NCI-H446 (cell line): ENCODE measurements at places on chromosomes 11 and 22.

DNA sequence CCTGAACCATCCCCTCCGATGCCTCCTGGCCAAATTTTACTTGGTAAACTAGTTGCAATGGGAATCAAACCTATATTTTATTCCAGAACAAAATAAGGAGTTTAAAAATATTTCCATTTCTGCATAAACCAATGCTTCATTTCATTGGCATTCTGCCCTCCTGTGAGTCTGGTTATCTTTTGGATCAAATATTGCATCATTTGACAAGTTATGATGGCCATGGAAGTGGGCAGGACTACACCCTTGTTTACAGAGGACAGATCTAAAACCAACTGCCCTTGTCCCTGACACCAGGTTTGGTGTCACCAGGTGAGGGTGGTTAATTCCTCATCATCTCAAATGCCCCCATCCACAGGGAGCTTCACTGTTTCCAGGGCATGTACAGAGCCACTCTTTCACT lies 28.2 kb upstream of the E2F8 start:
- no peak for DNase-seq

- DNase-seq: peak; percentile 72
Observed at GRCh38 chr11:57294225-57295131, 30.3 kb downstream of the TNKS1BP1 start.

GRCh38 chr11:86718521-86718920 lies 46.1 kb upstream of the ME3 start:
- DNase-seq: no peak

DNA sequence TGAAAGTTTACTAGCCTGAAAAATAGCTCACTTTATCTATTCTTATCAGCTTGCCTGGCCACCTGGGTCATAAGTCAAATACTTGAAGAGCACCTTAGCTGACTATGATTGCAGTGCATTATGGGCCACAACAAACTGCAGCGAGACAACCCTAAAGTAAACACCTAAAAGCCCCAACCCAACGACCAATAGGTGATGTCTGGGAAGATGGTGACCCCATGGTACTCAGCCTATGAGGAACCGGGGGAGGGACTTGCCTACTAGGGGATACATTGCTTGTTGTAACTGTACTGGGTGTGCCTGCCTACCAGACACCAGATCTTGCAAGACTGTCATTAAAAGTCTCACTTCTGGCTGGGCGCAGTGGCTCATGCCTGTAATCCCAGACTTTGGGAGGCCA lies 35.6 kb upstream of the APOBEC3A start:
- no peak for DNase-seq

- DNase-seq: no peak
Observed at GRCh38 chr11:67253872-67254624, 12.2 kb upstream of the GRK2 start.

GRCh38 chr11:35814081-35814695 lies 129.7 kb upstream of the LDLRAD3 start:
- no peak for DNase-seq

GRCh38 chr22:29695129-29695926 lies 24.5 kb upstream of the CABP7 start:
- DNase-seq: peak; percentile 98

- DNase-seq: peak; percentile 70
Observed at GRCh38 chr11:12680246-12680939, 6.2 kb downstream of the TEAD1 start.

DNA sequence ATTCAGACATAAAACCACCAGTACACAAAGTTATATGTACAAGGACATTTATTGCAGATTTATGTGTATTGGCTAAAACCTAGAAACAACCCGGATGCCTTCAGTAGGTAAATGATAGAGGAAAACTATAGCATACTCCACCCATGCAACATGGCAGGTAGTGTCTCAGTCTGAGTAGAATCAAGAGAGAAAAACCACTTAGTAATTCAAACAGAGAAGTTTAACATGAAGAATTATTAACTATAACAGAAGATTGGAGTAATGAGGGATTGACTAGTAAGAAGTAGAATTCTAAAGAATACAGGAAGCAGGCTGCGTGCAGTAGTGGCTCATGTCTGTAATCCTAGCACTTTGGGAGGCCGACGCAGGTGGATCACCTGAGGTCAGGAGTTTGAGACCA lies 16.2 kb upstream of the SPTY2D1 start:
- no peak for DNase-seq

DNA sequence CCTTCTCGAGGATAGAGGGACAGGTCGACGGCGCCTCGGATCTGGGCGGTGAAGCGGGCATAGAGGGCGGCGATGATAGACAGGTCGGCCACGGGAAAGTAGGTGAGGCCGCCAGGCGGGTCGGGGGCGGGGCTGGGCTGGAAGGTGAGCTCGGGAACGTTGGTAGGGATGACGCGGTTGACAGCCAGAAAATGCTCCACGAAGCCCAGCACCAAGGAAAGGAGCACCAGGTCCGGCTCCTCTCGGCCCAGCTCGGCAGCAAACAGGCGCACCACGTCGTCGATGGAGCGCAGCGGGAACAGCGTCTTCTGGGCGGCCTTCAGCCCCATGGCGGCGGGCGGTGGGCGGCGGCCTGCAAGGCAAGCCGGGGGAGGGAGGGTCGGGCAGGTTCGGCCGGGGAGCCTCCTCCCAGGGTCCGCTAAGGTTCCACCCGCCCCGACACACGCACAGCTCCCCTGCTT lies 540 bp downstream of the MEN1 start:
- DNase-seq: no peak

DNA sequence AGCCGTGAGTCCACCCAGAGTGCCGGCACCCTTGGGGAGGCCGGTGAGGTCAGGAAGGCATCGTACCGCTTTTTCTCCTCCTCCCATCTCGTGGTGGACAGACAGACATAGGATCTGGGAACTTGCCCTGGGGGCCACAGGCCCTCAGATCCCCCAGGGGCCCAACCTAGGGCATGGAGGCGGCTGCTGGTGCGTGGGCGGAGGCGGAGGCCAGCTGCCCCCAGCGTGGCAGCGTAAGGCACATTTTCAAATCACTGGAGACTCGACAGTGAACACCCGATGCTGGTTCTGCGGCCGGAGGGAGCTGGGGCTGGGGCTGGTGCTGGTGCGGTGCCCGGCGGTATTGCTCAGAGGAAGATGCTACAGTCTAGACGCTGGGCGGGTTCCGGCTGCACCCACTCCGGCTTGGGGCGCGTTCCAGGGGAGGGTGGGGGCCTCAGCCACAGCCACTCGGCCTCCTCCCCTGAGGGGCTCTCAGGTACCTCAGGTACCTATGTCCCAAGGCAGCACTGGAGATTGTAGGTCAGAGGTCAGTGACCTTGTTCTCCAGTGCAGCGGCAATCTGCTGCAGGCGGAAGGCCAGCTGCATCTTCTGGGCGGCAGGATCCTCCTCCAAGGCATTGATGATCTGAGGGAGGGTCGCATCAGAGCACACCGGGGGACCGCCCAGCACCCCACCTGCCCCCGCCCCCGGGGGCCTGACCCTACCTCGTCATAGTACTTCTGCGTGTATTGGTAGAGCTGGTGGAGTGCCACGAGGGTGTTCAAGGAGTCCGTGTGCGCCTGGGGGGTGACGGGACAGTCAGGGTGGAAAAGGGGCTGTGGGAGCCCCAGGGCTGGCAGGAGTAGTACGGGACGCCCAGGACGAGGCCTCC lies 5.2 kb upstream of the MAPK11 start:
- no peak for DNase-seq

- no peak for DNase-seq
Observed at GRCh38 chr22:28798810-28799605, 1.4 kb downstream of the XBP1 start.
